ENCODE measurements at places on chromosomes 5 and 9.
A peak's percentile ranks its signal among the peaks of the same experiment; 100 is the strongest.

DNA sequence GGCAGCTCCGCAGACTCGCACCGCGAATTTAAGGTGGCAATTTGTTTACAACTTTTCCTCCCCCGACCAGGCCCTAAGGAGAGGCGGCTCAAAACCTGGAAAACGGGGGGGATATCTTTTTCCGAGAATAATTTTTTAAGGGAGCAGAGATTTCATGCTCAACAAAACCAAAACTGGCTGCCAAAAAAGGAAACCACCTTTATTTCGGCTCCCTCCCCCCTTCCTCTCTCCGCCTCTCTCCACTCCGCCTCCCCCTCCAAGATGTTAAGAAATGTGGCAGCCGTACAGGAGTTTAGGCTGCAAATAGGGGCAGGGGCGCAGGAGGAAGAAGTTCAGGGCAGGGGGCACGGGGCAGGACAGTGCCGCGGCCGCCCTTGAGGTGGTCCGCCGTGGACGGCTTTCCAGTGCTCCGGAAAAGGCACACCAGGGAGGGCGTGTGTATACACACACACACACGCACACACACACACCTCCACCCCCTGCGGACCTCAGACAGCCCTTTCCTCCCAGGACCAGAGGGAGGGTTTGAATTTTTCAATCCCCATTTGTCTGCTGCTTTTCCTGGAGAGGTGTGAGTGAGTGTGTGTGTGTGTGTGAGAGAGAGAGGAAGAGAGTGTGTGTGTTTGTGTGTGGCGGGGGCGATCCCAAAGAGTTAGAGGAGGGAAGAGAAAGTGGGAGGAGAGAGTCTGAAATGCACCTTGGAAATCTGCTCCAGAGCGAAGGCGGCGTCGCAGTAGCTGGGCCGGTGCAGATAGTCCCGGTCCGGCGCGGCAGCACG lies 9.1 kb downstream of the PTCH1 start:
- DNase-seq = peak; percentile 20

GRCh38 chr5:146697211-146697610 lies 181.2 kb upstream of the GPR151 start:
- DNase-seq = no peak

GRCh38 chr5:148457183-148457620 lies 73.4 kb downstream of the FBXO38 start:
- no peak for DNase-seq

DNA sequence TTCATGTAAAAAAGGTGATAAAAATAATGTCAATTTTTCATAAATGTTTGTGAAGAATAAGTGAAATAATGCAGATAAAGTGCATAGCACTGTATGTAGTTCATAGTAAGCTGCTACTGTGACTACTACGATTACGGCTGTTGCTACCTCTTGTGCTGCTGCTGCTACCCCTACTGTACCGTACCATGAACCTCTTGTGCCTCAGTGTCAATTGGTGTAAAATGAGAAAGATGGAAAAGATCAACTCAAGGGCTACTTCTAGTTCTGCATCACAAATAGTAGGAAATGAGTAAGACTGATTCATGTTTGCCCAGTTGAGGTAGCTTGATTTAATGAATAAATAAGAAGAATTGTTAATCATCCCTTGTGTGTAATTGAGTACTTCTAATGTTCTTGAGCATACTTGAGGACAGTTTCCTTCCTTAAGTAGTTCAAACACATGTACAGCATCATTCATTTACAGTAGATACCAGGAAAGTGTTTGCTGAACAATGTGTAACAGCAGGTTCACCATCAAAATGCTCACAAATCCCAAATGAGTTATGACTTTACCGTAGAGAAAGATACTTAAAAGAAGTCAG lies 200.0 kb upstream of the ATP10B start:
- DNase-seq = peak; percentile 88

- DNase-seq = no peak
Measured at GRCh38 chr5:45596320-45596719, 99.9 kb downstream of the HCN1 start.

DNA sequence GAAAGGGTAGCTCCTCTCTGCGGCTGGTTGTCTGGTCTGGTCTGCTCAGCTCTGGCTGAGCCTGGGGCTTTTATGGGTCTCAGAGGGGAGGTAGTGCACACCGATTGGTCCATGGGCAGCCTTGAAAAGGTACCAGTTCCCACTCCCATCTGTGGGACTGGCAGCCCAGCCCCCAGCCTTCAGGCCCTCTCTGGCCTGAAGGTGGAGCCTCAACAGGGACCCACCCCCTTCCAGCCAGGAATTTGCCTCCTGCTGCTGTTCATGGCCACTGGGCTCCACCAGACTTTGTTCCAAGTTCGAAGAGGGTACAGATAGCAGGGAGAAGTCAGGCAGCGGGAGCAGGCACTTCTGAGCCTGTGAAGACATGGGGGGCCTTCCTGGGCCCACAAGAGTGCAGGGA lies 165.3 kb upstream of the SLC27A6 start:
- DNase-seq = no peak

DNA sequence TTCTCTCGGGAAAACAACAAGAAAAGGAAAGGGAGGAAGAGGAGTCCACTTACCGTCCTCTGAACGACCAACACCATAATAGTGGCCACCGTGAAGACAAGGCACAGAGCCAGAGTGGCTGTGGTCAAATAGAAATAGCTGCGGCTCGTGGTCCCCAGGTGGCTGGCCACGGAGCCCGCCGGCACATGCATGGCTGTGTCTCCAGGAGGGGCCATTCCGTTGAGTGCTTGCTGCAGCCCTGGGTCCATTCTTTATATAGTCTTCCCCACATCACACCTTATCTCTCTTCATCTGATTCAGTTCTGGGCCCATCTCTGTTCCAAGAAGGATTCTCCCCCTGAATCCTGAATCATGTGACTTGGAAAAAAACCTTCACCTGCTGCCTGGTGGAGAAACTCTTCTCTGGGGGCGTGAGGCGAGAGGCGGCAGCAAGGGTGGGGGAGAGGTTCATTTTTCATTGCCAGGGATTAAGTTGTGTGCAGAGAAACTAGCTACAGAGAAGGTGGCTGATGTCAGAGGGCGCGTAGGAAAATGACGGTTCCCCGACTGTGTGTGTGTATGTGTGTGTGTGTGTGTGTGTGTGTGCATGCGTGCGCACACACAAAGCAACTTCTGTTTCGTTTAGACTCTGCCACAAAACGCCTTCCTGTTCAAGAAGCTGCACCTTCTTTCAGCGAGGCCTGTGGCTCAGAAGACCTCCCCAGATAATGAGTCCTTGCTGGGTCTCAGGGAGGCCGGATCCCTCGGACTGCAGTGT lies at the start of gene TNFSF8:
TSS of gene TNFSF8 (minus strand) at position 536 of the 757 bp plus-strand sequence. CDS start at position 248, 288 bp downstream.
- no peak for DNase-seq

GRCh38 chr9:37775216-37775919 lies 9.5 kb downstream of the EXOSC3 start:
- no peak for DNase-seq

- DNase-seq = peak; percentile 35
Measured at GRCh38 chr9:10612641-10613398, at the start of gene PTPRD. PTPRD (minus strand) TSS chr9:10613002.

- peak; percentile 13 for DNase-seq
Measured at GRCh38 chr5:141618030-141618803, 583 bp downstream of the DIAPH1 start.

GRCh38 chr5:126014676-126015075 lies 408.5 kb upstream of the GRAMD2B start:
- DNase-seq = no peak

- peak; percentile 62 for DNase-seq
Measured at GRCh38 chr9:21266733-21267484, 27.1 kb upstream of the IFNA14 start.

GRCh38 chr5:62786099-62786498 lies 207.5 kb downstream of the LRRC70 start:
- DNase-seq = peak; percentile 8

GRCh38 chr9:134196911-134197310 lies 32.5 kb upstream of the RNU6ATAC start:
- DNase-seq = no peak

- no peak for DNase-seq
Measured at GRCh38 chr9:89919171-89919681, 314.4 kb downstream of the GADD45G start.

- DNase-seq = peak; percentile 1
Measured at GRCh38 chr5:122434205-122434970, 122.4 kb downstream of the SNCAIP start.

DNA sequence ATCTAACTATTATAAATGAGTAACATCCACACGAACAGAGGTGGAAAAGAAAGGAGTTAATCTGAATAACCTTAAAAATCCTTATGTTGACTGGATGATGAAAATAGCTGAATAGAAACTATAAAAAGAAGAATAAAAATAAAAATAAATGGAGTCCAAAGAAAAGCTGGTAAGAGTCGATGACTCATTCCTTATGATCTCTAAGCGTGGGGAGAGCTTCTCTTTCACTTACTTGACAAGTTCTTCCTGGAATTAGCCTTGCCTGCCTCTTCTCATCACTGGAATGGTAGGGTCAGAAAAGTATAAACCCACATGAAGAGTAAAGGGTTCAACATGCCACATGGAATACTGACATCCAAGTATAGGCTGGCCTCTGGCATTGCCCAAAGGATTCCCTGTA lies 477.0 kb upstream of the RGMB start:
- no peak for DNase-seq

GRCh38 chr5:88396751-88397281 lies 128.2 kb upstream of the TMEM161B start:
- no peak for DNase-seq

GRCh38 chr5:150279330-150280020 lies 10.1 kb downstream of the CAMK2A start:
- no peak for DNase-seq

DNA sequence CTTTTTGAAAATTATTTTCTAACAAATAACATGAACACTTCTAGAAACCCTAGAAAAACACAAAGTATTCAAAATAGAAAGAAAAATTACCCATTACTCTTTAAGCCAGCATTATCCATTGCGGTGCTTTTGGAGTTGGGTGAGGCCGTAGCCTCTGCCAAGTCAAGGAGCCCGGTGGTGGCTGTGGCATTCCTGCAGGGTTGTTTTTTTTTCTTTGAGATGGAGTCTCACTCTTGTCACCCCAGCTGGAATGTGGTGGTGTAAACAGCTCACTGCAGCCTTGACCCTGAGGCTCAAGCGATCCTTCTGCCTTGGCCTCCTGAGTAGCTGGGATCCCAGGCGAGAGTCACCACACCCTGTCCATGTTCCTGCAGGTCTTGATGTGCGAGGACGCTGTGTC lies 8.2 kb upstream of the AHRR start:
- DNase-seq = no peak

- no peak for DNase-seq
Measured at GRCh38 chr5:24624872-24625271, 19.9 kb downstream of the CDH10 start.

- DNase-seq = peak; percentile 93
Measured at GRCh38 chr9:120892748-120893610, 16.0 kb upstream of the PHF19 start.

- DNase-seq = no peak
Measured at GRCh38 chr9:26266146-26266793, 588.0 kb upstream of the TUSC1 start.

DNA sequence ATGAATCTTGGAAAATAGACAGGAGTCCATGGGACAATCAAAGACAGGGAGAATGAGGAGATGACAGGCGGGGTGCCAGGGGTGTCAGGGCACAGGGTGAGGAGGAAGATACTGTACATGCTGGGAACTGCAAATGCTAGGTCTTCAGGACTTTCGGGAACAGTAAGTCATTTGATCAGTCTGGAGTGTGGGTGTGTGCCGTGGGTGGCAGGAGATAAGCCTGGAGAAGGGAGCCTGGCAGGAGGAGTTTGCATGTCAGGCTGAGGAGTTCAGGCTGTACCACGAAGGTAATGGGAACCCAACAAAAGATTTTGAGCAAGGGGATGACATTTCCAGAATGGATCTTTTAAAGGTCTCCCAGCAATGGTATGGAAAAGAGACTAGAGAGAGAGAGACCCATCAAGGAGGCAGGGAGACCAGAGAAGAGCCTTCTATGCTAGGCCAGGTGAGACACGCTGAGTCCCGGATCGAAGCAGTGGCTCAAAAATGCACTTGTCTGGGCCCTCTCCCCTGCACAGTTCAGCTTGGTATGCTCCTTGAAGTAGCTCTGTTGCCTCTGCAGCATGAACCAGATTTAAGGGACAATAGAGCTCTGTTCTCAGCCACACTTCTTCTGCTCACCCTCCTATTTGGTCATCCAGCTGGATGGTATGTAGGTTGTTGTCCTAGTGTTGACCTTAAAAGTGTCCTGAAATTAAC lies 77.0 kb upstream of the FER start:
- DNase-seq = no peak

DNA sequence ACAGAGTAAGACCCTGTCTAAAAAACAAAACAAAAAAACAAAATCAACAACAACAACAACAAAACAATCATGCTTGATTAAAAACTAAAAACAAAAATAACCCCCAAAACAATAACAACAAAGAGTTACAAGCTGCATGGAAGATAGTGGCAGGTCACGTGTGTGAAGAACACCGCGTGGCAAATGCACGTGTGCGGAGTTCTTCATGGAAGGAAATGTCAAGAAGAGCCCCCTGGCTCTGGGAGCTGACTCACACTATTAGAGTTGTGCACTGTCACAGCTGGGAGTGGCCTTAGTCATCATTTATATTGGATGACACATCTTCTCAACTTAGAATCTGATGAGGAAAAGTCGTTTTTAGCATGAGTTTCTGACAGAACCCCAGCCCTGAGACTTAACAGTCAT lies 110.5 kb downstream of the JMY start:
- DNase-seq = no peak

DNA sequence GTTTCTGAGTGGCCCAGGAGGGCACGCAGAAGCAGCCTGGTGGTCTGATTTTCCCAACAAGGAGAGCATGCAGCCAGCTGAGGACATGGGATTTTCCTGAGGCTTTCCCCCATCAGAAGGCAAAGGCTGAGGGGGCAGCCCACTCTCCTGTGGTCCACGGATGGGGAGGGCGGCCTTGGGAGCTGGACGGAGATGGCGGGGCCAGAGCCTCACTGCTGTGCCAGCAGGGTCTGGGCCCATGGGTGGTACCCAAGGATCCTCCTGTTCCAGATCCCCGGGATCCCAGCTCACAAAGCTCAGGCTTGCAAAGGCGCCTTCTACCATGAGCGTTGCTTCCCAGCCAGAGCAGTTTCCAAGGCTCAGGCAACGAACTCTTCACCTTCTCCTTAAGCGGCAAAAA lies 39.0 kb upstream of the SLC12A7 start:
- no peak for DNase-seq

- DNase-seq = no peak
Measured at GRCh38 chr9:123361086-123361730, 5.2 kb downstream of the CRB2 start.

Measured in DMS79 treated with DMSO at 0.1 percent for 48 hours (cell line).